ENCODE measurements at places on chromosomes 7 and 10. TPM values are rescaled to one million over a fixed set of nuclear protein-coding genes. Genes with fewer than 3 reads are reported as not detected.

DNA sequence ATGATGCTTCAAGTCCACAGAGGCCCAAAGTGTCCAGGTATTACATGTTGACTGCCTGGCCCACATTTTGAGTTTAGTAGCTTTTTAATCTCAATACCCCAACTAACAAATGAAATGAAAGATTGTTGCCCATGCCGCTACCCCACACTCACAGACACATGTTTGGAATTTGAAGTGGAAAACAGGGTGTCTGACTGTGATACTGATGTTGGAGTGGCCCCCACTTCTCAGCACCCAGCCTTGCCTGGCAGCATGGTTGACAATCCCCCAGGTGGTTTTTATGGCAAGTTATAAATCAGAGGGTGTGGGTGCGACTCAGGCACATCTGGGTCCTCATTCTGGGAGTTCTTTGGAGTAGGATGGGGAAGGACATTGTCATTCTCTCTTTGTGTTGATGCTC lies 314.7 kb upstream of the ZNF32 start:
- H3K27ac ChIP-seq: no peak overlapping the region
- no peak overlapping the region for H3K4me3 ChIP-seq
- no peaks in the 10 kb centered on the region for H3K36me3 ChIP-seq
- no peak for DNase-seq
- H3K4me1 ChIP-seq: no peaks in the 10 kb centered on the region
- H3K27me3 ChIP-seq: no peaks in the 10 kb centered on the region

DNA sequence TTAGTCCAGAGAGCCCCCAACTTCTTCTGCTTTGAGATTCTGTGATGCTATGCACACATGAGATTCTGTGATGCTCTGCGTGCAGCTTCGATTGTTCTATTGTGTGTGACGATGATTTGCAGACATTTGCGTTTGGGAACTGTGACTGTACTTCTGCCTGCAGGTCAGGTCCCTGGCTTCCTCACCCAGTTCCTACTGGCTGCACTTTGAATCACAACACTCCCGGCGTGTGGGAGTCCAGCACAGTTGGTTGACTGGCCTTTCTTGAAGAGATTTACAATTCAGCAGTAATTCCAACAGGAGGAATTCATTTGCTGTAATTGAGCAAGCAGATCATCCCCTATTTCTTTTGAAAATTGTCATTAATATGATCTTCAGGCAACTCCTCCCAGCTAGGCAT lies 252.2 kb upstream of the YAE1 start:
- H3K4me3 ChIP-seq: no peak overlapping the region
- H3K27me3 ChIP-seq: no peaks in the 10 kb centered on the region
- no peak for DNase-seq

GRCh38 chr10:119100434-119101238 lies 3.3 kb upstream of the DENND10 start:
- H3K4me1 ChIP-seq: no peaks in the 10 kb centered on the region
- DNase-seq: no peak
- no peak overlapping the region for H3K27ac ChIP-seq
- no peaks in the 10 kb centered on the region for H3K36me3 ChIP-seq
- no peak overlapping the region for H3K4me3 ChIP-seq

DNA sequence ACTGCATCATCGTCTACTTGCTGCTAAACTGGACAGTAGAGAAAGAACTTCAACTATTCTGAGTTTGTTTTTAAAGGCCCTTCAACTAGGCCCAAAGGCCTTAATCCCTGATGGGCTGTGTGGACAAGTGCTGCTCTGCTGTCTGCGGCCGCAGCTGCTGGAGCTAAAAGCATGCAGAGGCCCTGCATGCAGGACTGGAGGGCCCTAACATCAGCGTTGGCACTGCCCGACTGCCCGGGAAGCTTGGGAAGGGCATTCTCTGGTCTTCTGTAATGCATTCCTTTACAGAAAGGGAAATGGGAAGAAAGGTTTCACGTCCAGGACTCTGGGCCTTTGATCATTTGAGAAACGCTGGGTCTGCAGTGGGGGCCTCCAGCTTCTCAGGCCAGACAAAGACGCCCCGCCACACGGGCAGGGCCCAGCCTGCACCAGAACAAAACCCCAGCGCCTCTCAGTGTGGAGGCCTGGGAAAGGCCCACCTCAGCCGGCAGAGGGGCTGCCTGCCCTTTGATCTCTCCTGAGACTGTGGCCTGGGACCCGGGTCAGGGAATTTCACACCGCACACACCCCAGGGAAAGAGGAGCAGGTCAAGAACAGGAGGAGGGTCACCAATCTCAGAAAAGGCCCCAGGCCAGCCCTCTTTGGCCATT lies 229.3 kb downstream of the DNAJB6 start:
- H3K27ac ChIP-seq: no peak overlapping the region
- H3K4me3 ChIP-seq: no peak overlapping the region
- no peaks in the 10 kb centered on the region for H3K36me3 ChIP-seq

GRCh38 chr10:124565565-124566221 lies 104.1 kb downstream of the LHPP start:
- no peaks in the 10 kb centered on the region for H3K27me3 ChIP-seq
- H3K36me3 ChIP-seq: no peaks in the 10 kb centered on the region
- DNase-seq: peak; percentile 64
- H3K4me1 ChIP-seq: peaks cover 22% of the 10 kb centered on the region
- H3K4me3 ChIP-seq: no peak overlapping the region

DNA sequence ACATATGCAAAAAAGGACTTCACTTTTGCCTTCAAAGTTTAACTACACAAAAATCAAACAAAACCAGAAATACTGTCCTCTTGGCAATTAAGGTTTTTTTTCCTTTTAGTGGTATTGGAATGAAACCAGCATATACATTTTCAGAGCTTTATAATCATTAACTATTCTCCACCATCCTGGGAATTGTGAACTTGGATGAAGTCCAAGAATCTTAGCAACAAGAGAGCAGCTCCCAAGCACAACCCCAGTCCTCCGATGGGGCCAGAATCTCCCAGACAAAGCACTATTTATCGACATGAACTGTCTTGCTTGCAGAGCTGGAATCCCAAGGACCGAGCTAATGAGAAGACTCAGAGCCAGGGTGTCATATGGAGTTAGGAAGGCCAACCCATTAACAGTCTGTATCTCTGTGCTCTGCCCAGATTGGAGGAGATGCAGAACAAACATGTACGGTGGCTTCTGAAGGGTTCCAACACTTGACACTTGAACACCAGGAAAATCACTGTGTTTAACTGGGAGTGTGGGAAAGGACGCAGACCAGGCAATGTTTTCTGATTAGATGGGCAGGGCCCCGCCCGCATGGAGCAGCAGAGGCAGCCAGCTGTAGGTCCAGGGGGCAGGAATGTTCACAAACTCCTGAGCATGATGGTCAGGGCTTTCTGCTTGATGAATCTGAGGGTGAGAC lies 35.5 kb downstream of the PPP1R3C start:
- peak overlapping the region; percentile 79 for H3K27ac ChIP-seq
- H3K36me3 ChIP-seq: no peaks in the 10 kb centered on the region
- peak; percentile 42 for DNase-seq
- H3K27me3 ChIP-seq: no peaks in the 10 kb centered on the region
- peaks cover 45% of the 10 kb centered on the region for H3K4me1 ChIP-seq

GRCh38 chr10:44466236-44466635 lies 81.3 kb upstream of the CXCL12 start:
- H3K27ac ChIP-seq: no peak overlapping the region
- no peak overlapping the region for H3K4me3 ChIP-seq
- H3K4me1 ChIP-seq: no peaks in the 10 kb centered on the region
- no peaks in the 10 kb centered on the region for H3K36me3 ChIP-seq
- DNase-seq: no peak

DNA sequence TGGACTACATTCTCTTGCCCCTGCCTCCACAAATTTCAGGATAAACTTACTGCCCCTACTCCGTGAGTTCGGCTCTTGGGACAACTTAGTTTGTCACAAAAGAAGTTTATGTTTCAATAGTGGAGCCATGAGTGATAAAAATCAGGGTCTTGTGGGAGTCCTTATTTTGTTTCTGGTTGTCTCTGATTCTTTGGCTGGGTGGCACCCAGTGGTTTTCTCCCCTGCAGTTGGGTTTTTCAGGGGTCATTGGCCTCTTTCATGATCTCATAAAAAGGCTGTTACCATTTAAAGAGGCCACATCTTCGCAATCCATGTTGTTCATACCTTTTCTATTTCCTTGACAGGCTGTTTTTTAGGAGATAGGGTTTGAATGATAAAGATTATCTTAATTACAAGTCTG lies 5.5 kb downstream of the TET1 start:
- no peaks in the 10 kb centered on the region for H3K36me3 ChIP-seq
- H3K27me3 ChIP-seq: no peaks in the 10 kb centered on the region
- peaks cover 14% of the 10 kb centered on the region for H3K4me1 ChIP-seq
- no peak overlapping the region for H3K4me3 ChIP-seq
- no peak for DNase-seq
- H3K27ac ChIP-seq: no peak overlapping the region

GRCh38 chr10:115974351-115974750 lies 298.7 kb downstream of the GFRA1 start:
- DNase-seq: peak; percentile 26
- H3K27me3 ChIP-seq: no peaks in the 10 kb centered on the region
- H3K4me3 ChIP-seq: no peak overlapping the region
- H3K27ac ChIP-seq: peak overlapping the region; percentile 13

DNA sequence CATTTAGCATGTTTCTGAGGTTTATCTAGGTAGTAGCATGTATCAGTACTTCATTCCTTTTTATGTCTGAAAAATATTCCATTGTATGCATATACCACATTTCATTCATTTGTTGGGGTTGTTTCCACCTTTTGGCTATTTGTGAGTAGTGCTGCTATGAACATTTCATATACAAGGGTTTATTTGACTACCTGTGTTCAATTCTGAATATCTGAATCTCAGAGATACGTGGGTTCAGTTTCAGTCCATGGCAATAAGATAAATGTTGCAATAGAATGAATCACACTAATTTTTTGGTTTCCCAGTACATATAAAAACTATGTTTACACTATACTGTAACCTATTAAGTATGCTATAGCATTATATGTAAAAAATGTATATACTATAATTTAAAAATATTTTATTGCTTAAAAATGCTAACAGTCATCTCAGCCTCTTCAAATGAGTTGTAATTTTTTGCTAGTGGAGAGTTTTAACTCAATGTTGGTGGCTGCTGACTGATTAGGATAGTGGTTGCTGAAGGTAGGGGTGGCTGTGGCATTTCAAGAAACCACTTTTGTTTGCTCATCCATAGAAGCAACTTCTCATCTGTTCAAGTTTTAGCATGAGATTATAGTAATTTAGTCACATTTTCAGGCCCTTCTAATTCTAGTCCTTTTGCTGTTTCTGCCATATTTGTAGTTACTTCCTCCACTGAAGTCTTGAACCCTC lies 13.9 kb downstream of the PLEKHA1 start:
- H3K36me3 ChIP-seq: no peaks in the 10 kb centered on the region
- H3K4me1 ChIP-seq: no peaks in the 10 kb centered on the region
- H3K4me3 ChIP-seq: no peak overlapping the region
- H3K27me3 ChIP-seq: no peaks in the 10 kb centered on the region
- no peak overlapping the region for H3K27ac ChIP-seq

DNA sequence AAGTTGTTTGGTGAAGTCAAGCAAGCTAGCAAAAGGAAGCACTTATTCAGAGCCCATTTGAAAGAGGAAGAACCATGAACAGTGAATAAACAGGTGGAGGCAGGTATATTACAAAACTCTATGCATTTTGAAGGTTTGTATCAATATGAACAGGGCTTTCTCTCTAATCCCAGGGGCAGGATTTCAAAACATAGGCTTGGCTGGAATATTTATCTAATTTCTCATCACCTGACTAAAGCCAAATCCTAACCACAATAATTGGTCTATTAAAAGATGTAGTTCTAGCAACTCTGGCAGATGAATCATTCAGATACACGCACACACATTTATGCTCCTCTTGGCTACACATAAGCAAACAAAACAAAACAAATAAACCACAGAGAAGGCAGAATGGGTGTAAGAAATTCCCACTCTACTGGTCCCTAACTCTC lies 554.4 kb downstream of the INHBA start:
- DNase-seq: no peak
- no peaks in the 10 kb centered on the region for H3K27me3 ChIP-seq
- no peak overlapping the region for H3K4me3 ChIP-seq
- no peaks in the 10 kb centered on the region for H3K4me1 ChIP-seq
- no peaks in the 10 kb centered on the region for H3K36me3 ChIP-seq

DNA sequence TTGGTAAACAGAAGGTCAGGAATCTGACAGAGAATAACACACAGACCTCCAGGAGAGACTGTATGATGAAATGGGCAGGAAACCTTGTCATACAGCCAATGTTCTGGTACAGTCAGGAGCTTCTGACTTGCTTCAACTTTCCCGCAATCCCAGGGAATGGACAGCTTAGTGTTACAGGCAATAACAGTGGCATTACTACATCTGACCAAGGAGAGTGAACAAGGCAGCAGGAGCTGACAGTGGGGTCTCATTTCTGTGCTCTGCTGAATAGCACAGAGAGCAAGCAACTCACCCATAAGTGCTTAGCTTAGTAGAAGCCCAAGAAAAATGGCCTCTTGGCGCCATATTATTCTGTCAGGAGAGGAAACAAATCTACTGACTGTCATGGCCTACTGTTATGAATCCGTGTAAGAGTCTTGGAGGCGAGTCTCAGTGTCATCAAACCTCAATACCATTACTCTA lies 186.2 kb upstream of the MTPN start:
- DNase-seq: no peak
- no peaks in the 10 kb centered on the region for H3K27me3 ChIP-seq
- no peak overlapping the region for H3K27ac ChIP-seq
- no peak overlapping the region for H3K4me3 ChIP-seq
- peaks cover 3% of the 10 kb centered on the region for H3K4me1 ChIP-seq

ABLIM1 gene
- 148 TPM for total RNA-seq

GRCh38 chr10:128305601-128306345 lies 179.6 kb upstream of the MKI67 start:
- no peaks in the 10 kb centered on the region for H3K4me1 ChIP-seq
- H3K36me3 ChIP-seq: no peaks in the 10 kb centered on the region
- H3K4me3 ChIP-seq: no peak overlapping the region
- H3K27me3 ChIP-seq: no peaks in the 10 kb centered on the region

NXPH1 gene
- total RNA-seq: 0.95 TPM

- H3K27ac ChIP-seq: no peak overlapping the region
- H3K4me3 ChIP-seq: no peak overlapping the region
- H3K36me3 ChIP-seq: no peaks in the 10 kb centered on the region
- H3K27me3 ChIP-seq: no peaks in the 10 kb centered on the region
- DNase-seq: no peak
Measured at GRCh38 chr10:3932597-3933375, 147.8 kb upstream of the KLF6 start.

MRLN gene
- not detected for total RNA-seq

PAPSS2 gene
- 2.4 TPM for total RNA-seq

GRCh38 chr7:128868624-128869137 lies 6.0 kb downstream of the ATP6V1F start:
- no peak for DNase-seq
- peaks cover 16% of the 10 kb centered on the region for H3K4me1 ChIP-seq
- no peaks in the 10 kb centered on the region for H3K36me3 ChIP-seq
- no peak overlapping the region for H3K27ac ChIP-seq
- peaks cover 39% of the 10 kb centered on the region for H3K27me3 ChIP-seq

- no peak overlapping the region for H3K27ac ChIP-seq
- H3K36me3 ChIP-seq: no peaks in the 10 kb centered on the region
- H3K27me3 ChIP-seq: no peaks in the 10 kb centered on the region
- no peak overlapping the region for H3K4me3 ChIP-seq
Measured at GRCh38 chr7:368651-369475, 78.9 kb downstream of the FOXL3 start.
